ENCODE measurements at places on chromosomes 6 and 20. TPM values are rescaled to one million over a fixed set of nuclear protein-coding genes. Genes with fewer than 3 reads are reported as not detected.

The LMBRD1 gene
- 151 TPM for polyA plus RNA-seq

GRCh38 chr20:50305636-50306477, 115.2 kb downstream of the CEBPB start:
- DNase-seq = no peak

DNA sequence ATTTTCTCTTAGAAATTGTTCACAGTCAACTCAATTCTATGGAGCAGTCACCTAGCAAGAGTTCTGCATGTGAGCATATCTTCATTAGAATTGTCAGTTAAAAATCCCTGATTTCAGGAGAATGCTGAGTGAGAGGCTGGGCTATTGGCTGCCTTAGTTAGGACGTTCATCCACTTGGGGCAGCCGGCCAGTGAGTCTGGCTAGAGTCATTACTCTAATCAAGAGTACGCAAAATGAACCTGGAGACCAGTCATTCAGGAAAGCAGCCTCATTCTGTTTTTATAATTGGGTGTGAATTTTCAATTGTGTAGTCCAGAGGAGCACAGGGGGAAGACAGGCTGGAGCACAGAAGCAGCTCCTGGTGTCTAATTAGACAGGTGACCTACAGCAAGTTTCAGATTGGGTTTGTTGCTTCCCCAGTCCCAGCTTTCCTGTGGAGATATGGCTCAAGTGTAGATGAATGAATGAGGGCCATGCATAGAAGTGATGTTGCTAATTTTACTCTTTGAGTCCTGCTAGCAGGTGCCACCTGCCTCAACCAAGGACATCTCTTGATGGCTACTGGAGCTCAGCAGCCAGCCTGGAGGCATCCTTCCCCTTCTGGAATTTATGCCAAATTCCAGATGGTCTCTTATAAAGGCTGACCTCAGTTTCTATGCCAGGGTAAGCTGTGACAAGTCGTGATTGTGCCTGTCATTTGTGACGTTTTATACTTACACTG, 265.7 kb downstream of the NKAIN2 start:
- no peak for DNase-seq

- DNase-seq = no peak
These were observed 226.3 kb downstream of the KIF16B start for GRCh38 chr20:16346956-16347355.

DNA sequence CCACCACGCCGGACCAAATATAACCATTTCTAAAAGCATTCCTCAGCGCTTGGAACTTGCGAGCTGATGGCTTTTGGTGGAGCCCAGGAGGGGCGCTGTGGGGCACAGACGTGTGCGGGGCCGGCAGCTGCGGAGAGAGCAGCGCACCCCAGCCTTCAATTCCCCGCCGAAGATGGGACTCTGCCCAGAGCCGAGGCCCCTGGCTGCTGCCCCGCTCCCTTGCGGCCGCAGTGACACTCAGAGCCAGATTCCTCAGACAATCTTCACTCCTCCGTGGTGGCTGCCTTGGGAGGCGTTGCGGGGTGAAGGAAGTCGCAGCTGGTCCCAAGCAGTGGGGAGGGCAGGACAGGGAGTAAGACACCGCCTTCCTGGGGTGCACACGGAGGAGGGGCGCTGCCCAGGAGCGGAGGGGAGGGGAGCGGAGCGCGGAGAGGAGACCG, 87.7 kb downstream of the TMEM242 start:
- DNase-seq = no peak

The ARHGAP40 gene
- 0.53 TPM for polyA plus RNA-seq

The ELOVL2 gene
- polyA plus RNA-seq = 4.8 TPM

The TTK gene
- 18.7 TPM for polyA plus RNA-seq

DNA sequence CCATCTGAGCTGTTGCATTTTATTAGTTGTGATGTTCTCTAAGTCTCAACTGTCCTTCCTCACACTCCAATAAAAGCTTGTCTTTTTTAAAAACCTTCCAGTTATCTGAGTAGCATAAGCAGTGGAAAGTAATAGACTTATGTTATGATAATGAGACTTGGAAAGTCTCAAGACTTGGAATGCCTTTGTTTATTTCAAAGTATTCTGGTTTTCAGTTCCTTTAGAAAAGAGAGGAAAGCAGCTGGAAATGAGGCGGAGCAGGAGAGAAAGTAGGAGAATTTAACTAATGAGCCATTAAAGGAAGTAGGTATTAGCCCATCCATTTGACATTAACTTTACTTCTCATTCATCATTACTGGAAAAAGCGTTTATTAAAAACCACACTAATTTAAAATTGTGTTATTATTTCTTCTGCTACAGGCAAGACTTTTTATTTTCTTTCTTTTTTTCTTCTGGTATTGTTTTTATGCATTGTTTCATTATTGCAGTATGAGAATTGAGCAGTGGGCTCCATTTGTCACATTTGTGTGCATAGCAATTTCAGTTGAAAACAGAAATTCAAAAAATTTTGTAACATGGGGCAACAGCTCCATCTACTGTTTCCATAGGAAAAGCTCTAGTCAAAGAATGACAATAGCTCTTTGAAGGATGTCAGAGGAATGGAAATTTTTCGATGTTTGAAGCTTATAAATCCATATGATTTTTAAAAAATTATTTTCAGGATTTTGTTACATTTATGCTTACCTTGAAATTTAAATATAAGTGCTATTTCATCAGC, 194.8 kb downstream of the COL9A1 start:
- no peak for DNase-seq

GRCh38 chr6:24766680-24767462, 7.9 kb upstream of the GMNN start:
- DNase-seq = no peak

- DNase-seq = no peak
These were observed 77.0 kb upstream of the CD2AP start for GRCh38 chr6:47400581-47400980.

DNA sequence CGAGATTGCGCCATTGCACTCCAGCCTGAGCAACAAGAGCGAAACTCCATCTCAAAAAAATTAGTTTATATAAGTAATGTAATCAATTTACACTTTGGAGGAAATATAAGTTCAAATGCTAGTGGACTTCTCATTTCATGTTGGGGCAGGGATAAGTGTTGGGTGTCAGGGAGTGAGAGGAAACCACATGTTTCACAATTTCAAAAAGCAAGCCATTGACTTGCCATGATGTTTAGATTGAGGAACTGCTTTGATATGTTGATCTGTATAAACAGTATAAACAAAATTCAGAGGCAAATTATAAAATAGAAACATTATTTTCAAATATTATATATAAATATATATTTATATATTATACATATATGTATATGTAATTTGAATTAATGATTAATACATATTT, 42.7 kb downstream of the FILIP1 start:
- DNase-seq = no peak

Data from left renal pelvis (tissue), 4 donors.